Naive thymus-derived CD8-positive, alpha-beta T cell (primary cell): ENCODE measurements at places on chromosomes 3 and 15. TPM values are rescaled to one million over a fixed set of nuclear protein-coding genes. Genes with fewer than 3 reads are reported as not detected.

DNA sequence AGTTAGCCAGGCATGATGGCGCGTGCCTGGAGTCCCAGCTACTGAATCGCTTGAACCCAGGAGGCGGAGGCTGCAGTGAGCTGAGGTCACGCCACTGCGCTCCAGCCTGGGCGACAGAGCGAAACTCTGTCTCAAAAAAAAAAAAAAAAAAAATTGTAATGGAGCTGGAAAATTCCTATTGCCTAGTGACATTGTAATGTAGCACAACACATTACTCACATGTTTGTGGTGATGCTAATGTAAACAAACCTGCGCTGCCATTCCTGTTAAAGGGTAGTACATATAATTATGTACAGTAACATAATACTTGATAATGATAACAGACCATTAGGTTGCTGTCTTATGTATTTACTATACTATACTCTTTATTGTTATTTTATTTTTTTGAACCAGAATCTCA lies 39.1 kb downstream of the KNL1 start:
- DNase-seq, result no peak

DNA sequence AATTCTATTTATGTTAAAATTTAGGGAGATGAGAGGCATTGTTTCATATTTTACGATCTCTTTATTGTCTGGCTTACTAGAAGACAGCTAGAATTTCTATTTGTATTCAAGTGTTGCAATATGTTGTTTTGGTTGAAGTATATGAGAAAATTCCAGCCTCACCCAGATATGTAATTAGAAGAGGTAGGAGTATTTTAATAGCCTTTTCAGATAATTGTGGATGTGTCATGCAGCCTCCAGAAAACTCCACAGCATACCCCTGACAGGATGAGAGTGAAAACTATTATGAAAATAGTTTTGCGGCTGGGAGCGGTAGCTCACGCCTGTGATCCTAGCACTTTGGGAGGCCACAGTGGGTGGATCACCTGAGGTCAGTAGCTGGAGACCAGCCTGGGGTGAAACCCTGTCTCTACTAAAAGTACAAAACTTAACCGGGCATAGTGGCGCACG lies 21.5 kb upstream of the USP3 start:
- DNase-seq, result no peak

LPP gene
- polyA plus RNA-seq, result 12.5 TPM

GRCh38 chr3:71398157-71398836 lies 185.2 kb downstream of the FOXP1 start:
- DNase-seq, result peak; percentile 55

DUOX2 gene
- not detected for polyA plus RNA-seq

TMEM108 gene
- not detected for polyA plus RNA-seq

DNA sequence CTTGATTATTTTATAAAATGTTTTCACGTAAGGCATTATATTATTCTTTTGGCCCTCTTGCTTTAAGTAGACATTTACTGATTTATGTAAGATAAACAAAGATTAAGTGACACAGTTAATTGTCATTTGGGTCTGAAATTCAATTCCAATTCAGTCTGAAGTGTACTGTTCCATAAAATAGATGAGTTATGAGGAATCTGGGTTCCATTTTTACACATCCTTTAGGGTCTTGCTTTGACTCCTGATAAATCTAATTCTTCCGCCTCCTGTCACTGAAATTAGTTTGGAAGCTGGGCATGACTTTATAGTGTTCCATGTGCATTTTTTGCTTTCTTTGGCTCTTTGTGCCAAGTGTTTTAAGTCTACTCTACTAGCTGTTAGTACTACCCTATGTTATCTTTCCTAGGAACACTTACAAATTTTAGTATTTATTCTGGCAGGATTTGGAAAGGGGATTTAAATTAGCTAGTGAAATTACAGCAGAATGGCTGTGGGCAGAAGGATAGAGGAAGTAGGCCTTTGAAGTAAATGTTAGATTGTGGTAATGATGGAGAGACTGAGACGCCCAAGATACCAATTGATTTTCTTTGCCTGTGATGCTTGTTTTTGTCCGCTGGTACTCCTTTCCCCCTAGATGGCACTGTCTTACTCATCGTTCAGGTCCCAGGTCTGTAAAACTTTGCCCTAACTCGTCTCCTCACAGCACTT lies 14.3 kb downstream of the ARL8B start:
- peak; percentile 24 for DNase-seq

CSPG5 gene
- not detected for polyA plus RNA-seq

LRRC2 gene
- not detected for polyA plus RNA-seq

GRCh38 chr3:1766384-1766783 lies 332.3 kb upstream of the CNTN4 start:
- no peak for DNase-seq

DNA sequence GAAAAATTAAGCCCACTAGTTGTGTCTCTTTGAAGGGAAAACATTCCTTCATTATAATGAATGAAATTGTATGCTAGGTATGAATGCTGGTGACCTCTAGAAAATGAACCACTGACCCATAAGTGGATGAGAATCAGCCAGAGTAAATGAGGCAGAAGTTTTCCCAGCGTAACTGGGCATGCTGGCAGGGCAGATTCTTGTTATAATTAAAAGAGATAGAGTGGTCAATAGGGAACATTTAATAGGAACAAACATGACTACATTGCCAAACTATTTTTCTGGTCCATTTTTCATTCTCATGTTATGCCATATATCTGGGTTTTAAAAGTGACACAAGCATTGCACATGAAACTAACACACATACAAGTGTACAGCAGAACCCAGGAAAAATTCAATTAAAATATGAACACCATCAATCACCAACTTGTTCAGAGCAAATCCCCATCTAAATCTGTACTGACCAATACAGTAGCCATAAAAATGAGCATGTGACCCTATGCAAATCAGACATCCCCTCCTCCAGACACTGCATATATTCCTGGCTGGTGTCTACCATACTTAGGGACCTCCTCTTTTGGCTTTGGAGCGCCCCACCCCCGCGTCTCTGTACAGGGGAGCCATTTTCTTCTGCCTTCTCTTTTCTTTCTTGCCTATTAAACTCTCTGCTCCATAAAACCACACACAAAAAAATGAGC lies 4.0 kb downstream of the CLRN1 start:
- no peak for DNase-seq

UROC1 gene
- polyA plus RNA-seq, result 0.67 TPM

- DNase-seq, result peak; percentile 30
Observed at GRCh38 chr3:33372218-33373081, 67.8 kb downstream of the UBP1 start.

DNA sequence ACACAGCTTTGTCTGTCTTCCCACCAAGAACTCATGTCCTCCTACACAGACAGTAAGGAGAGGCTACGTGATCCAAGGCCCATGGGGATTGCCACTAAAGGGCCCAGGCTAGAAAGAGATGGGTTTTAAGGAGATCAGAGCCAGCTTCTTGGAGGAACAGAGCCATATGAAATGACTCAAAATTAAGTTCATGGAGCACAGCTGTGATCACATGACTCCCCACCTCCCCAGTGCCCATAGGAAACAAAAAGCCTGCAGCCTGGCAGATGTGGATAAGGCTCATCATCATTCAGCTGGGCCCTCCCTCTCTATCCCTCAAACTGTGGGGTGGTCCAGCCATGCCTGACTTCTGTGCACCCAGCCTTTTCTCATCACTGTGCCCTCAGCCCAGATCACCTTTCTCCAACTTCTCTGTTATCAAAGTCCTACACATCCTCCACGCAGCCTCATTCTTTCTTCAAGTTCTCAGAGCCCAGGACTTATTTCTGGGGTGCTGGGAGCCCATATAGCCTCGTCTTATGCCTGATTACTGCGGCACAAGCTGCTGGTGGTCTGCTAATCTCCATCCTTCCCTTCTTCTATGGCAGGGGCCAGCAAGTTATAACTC lies 137.6 kb downstream of the SMAD6 start:
- DNase-seq, result no peak

- DNase-seq, result no peak
Observed at GRCh38 chr3:10219737-10220136, 28.5 kb upstream of the TATDN2 start.

GRCh38 chr3:41267975-41268640 lies 68.8 kb downstream of the CTNNB1 start:
- no peak for DNase-seq

DNA sequence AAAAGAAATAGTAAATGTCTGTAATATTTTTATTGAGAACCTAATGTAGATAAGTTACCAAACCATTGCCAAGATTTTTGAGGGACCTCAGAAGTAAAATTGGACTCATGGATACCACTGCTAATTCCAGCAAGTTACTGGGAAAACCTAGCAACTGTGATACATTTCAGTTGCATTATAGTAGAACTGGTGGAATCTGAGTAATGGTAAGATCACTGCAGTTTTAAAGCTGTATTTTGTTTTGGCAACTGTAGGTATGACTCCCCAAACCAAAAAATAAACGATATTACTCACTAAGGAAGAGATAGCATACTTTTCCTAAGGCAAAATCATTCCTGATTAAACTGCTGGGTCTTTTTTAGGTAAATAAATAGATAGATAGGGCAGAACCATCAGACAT lies 54.0 kb downstream of the ARMC8 start:
- DNase-seq, result no peak

GRCh38 chr3:23385327-23385726 lies 182.2 kb downstream of the UBE2E2 start:
- DNase-seq, result no peak

DUOXA2 gene
- polyA plus RNA-seq, result not detected

SHISA5 gene
- 359 TPM for polyA plus RNA-seq

DNA sequence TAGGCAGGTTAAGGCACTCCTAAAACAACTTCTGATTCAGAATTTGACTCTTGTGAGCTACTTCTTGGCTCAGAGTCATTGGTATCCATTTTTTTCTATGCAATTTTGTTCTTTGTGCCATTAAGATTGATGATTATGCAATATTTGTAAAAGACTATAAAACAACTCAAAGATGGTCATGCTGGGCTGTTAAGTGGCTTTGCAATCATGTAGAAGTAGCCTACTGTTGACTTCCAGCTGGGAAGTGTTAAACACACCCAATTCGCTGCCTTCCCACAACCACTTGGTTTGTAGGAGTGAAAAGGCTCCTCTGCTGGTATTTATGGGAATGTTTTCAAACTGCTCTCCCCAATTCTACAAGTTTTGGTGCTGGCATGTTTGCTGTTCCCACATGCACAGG lies 74.7 kb upstream of the COL6A6 start:
- DNase-seq, result no peak

GRCh38 chr3:44682182-44682896 lies 30.1 kb upstream of the ZNF502 start:
- no peak for DNase-seq

DNA sequence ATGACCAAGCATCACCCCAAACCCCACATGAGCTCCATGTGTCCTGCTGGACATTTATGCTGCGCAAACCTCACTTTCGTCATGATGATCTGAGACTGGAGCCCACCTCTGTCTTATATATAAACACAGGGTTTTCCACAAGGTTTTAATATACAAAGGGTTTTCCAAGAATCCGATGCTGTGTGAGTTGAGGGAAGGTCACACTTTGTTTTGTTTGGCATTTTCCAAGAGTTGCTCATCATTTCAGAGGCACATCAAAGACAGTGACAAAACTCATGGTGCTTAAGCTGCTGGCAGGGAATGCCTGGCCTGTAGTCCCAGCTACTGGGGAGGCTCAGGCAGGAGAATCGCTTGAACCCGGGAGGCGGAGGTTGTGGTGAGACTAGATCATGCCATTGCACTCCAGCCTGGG lies 20.0 kb downstream of the EFCC1 start:
- DNase-seq, result no peak

- DNase-seq, result no peak
Observed at GRCh38 chr15:91604122-91604521, 249.4 kb upstream of the SLCO3A1 start.

GRCh38 chr3:2156244-2156847 lies 57.7 kb downstream of the CNTN4 start:
- DNase-seq, result no peak

RHCG gene
- not detected for polyA plus RNA-seq

TNK2 gene
- polyA plus RNA-seq, result 1.6 TPM

- DNase-seq, result no peak
Observed at GRCh38 chr3:71258526-71258925, 325.0 kb downstream of the FOXP1 start.

DNA sequence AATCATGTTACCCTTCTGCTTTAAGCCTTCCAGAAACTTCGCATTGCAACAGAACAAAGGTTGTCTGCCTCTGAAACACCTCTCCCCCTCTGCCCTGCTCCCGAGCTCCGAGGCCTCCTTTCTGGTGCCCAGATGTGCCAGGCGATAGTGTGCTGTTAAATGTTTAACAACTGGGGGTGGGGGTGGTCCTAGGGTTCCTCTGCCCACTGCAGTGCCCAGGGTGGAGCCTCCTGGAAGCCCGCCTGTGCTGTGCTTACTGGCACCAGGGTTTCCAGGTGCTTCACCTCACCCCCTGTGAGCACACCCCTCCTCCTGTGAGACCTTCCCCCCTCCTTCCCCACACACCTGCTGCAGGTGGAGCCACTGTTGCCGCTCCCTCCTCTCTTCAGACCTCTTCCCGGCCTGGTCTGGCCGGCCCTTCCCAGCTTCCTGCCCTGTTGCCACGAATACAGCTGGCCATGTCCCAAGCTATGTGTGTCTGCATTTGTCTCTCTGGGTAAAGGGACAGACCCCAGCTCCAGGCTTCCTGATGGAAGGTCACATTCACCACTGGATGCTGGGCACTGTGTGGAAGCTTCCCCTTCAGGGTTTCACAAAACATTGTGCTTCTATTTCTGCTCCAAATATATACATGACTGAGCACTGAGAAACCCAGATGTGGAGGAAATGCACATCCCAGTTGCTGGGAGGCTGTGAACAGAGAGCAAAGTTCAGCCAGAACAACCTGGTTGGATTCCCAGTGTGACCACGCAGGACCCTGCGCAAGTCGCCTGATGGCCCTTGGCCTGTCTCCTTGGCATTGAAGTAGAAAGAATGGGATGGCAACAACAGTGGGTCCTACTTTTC lies 37.2 kb downstream of the MGLL start:
- no peak for DNase-seq

GRCh38 chr3:73490453-73491286 lies 134.1 kb downstream of the PDZRN3 start:
- no peak for DNase-seq

GRCh38 chr3:65669163-65669875 lies 369.4 kb downstream of the MAGI1 start:
- no peak for DNase-seq

DNA sequence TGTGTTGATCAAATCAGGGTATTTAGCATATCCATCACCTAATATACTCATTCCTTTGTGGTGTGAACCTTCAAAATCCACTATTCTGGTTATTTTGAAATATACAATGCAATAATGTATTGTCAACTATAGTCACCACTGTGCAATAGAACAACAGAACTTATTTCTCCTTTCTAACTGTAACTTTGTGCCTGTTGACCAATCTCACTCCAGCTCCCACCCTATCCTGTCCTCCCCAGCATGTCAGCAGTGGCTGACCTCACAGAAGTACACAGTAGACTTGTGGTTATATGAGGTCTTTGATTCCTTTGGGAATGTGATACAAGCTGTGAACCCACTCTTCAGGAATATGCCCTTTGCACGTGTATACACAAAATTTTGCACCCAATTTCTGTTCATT lies 64.2 kb downstream of the ECT2 start:
- DNase-seq, result no peak

WDR6 gene
- 96.3 TPM for polyA plus RNA-seq

RBM5 gene
- polyA plus RNA-seq, result 19.7 TPM

MKRN2OS gene
- polyA plus RNA-seq, result not detected

SPG11 gene
- polyA plus RNA-seq, result 30.9 TPM
